ENCODE measurements at places on chromosomes 3 and 15. TPM values are rescaled to one million over a fixed set of nuclear protein-coding genes. Genes with fewer than 3 reads are reported as not detected.

POC1A gene
- 1.9 TPM for total RNA-seq

RTP4 gene
- total RNA-seq = 0.90 TPM

CSPG4 gene
- 16.6 TPM for total RNA-seq

GUCA1C gene
- total RNA-seq = not detected

SUSD5 gene
- total RNA-seq = 0.28 TPM

PATL2 gene
- total RNA-seq = 8.6 TPM

ISG20 gene
- 2.0 TPM for total RNA-seq

TBC1D23 gene
- total RNA-seq = 30.6 TPM

CCR4 gene
- total RNA-seq = 0.28 TPM

CYP1A1 gene
- not detected for total RNA-seq

MRPL47 gene
- 48.6 TPM for total RNA-seq

DNA sequence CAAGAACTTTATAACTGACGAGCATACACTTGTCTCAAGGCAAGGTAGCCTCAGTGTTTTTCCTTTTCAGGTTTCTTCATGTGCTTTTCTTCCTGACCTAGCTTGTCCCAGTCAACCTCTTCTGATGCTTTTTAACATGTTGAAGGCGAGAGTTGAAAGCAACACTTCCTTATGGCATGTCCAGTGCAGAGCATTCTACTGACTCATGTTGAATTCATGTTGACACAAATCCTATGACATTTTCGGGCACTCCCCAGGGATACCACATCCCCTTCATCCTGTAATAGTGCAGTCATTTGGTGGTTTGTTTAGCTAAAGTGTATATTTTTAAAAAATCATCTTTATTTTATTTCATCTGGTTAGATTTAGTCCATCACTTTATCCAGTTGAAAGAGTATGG is 75.9 kb upstream of the CBLB start:
- no peak overlapping the region for H3K27ac ChIP-seq
- DNase-seq = no peak
- H3K4me1 ChIP-seq = no peaks in the 10 kb centered on the region

- H3K4me3 ChIP-seq = no peak overlapping the region
- H3K27me3 ChIP-seq = no peaks in the 10 kb centered on the region
- H3K27ac ChIP-seq = no peak overlapping the region
- no peak for DNase-seq
- H3K4me1 ChIP-seq = peaks cover 15% of the 10 kb centered on the region
Observed at GRCh38 chr3:120163026-120163425, 68.8 kb upstream of the GSK3B start.

- no peaks in the 10 kb centered on the region for H3K36me3 ChIP-seq
- H3K4me3 ChIP-seq = no peak overlapping the region
- H3K27me3 ChIP-seq = no peaks in the 10 kb centered on the region
- no peak overlapping the region for H3K27ac ChIP-seq
- no peaks in the 10 kb centered on the region for H3K4me1 ChIP-seq
- no peak for DNase-seq
Observed at GRCh38 chr3:55659701-55660100, 172.6 kb upstream of the WNT5A start.

GRCh38 chr3:127789990-127790881 is 32.1 kb downstream of the MGLL start:
- no peaks in the 10 kb centered on the region for H3K36me3 ChIP-seq
- peaks cover 90% of the 10 kb centered on the region for H3K4me1 ChIP-seq
- peak overlapping the region; percentile 68 for H3K27ac ChIP-seq
- H3K4me3 ChIP-seq = no peak overlapping the region
- H3K27me3 ChIP-seq = no peaks in the 10 kb centered on the region
- DNase-seq = no peak

DNA sequence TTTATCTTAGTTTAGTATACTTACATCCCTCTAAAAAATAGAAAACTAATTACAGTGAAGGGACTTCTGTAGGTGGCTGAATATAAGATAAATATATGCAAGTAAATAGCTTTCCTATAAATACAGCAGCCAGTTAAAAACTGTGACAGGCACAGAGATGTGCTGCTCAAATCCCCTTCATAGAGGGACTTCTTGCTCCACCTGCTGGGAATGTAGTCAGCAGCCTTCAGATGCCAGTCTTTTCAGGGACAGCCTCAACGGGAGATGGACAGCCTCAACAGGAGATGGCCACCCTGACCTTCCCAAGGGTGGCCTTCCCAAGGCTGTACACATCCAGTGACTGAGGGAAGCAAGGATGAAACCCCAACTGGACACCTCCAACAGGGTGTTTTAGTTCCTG is 15.7 kb upstream of the PRR23E start:
- no peak for DNase-seq
- H3K36me3 ChIP-seq = no peaks in the 10 kb centered on the region
- H3K4me1 ChIP-seq = no peaks in the 10 kb centered on the region
- no peak overlapping the region for H3K27ac ChIP-seq

- peaks cover 19% of the 10 kb centered on the region for H3K4me1 ChIP-seq
- peaks cover 59% of the 10 kb centered on the region for H3K36me3 ChIP-seq
- H3K4me3 ChIP-seq = no peak overlapping the region
- no peak for DNase-seq
- no peak overlapping the region for H3K27ac ChIP-seq
Observed at GRCh38 chr15:58632789-58633188, 116.7 kb downstream of the ADAM10 start.

DNA sequence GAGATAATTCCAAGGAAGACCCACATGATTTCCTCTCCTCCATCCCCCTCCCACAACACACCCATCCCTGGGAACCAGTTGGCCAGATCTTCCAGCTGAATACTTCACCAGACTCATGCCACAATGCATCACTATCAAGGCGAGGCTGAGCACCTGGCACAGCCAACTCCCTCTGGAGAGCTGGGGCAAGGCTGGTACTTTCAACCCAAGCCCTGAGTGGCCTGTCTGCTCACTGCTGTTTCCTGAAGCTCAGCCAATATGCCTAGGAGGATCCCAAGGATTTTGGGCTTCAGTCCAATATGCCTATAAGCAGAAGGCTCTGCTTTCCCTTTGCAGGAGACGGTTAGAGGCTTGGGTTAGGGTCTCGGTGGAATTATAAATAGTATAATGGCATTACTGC is 90.9 kb upstream of the NEO1 start:
- no peaks in the 10 kb centered on the region for H3K4me1 ChIP-seq
- no peak overlapping the region for H3K4me3 ChIP-seq
- H3K27ac ChIP-seq = no peak overlapping the region

DNA sequence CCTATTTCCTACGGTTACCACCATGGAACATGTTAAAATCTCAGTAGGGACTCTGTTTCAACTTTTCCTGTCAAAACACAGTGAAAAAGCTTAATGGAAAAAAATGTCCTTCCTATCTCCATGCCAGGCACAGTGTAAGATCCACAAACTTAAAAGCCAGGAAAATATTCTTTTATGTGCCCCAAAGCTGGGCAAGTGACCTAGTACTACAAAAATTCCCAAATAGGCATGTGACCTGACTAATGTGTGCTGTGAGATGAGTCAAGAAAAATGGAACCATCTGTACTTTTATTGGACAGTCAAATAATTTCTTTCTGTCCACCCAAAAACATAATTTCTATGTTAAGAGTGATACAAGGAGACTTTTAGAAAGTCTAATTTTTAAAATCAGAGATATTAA is 406.0 kb downstream of the ZBTB20 start:
- no peak overlapping the region for H3K27ac ChIP-seq
- H3K27me3 ChIP-seq = no peaks in the 10 kb centered on the region

DNA sequence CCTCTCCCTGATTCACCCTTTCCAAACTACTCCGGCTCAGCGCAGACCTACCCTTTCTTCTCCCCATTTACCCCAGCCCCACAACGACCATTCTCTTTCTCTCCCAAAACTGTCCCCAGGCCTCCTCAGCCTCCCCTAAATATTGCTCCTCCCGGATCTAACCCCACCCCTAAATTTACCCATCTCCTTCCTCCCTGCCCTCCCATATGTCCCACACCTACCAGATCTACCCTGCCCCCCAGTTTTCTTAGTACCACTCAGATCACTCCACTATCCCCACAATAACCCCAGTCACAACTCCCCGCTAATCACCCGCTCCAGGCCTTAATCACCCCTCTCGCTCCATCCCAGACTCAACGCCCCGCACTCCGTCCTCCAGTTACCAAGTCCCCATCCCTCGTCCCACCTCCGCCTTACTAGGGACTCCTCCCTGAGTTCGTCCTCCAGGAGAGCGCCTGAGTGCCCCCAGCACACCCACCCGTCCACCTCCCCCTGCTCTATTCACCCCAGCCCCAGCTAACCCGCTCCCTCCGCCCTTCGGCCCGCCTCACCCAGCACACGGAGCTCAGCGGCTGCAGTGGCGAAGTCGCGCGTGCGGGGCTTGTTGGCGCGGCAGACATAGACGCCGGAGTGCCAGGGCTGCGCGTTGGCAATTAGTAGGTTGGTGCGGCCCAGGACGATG is 18.6 kb upstream of the IGDCC3 start:
- H3K4me1 ChIP-seq = no peaks in the 10 kb centered on the region
- H3K36me3 ChIP-seq = no peaks in the 10 kb centered on the region
- no peak for DNase-seq
- no peak overlapping the region for H3K4me3 ChIP-seq

- peaks cover 31% of the 10 kb centered on the region for H3K4me1 ChIP-seq
- no peaks in the 10 kb centered on the region for H3K27me3 ChIP-seq
- H3K4me3 ChIP-seq = no peak overlapping the region
- no peak overlapping the region for H3K27ac ChIP-seq
Observed at GRCh38 chr3:37812499-37812896, 49.2 kb upstream of the CTDSPL start.

DNA sequence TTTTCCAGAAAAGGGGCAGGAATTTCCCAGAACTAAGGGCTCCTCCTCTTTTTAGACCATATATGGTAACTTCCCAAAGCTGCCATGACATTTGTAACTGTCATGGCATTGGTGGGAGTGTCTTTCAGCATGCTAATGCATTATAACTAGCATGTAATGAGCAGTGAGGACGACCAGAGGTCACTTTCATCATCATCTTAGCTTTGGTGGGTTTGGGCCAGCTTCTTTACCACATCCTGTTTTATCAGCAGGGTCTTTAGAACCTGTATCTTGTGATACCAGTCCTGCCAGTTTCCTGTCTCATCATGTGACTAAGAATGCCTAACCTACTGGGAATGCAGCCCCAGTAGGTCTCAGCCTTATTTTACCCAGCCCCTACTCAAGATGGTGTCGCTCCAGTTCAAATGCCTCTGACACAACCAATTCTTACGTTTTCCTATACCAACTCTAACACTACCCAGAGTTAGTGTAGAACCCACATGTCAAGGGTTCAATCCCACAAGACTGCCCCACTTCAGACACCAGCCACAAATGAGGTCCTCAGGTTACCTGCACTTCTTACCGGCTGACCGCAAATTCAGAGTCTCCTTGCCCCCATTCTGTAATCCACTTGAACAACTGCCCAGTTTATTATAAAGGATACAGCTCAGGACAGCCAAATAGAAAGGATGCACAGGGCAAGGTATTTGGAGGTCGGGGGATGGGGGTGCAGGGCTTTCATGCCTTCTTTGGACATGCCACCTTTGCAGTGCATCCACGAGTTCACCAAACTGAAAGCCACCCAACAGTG is 17.7 kb downstream of the FOXB1 start:
- no peak for DNase-seq
- no peak overlapping the region for H3K27ac ChIP-seq
- H3K4me1 ChIP-seq = no peaks in the 10 kb centered on the region
- H3K4me3 ChIP-seq = no peak overlapping the region
- peaks cover 11% of the 10 kb centered on the region for H3K27me3 ChIP-seq

- H3K36me3 ChIP-seq = no peaks in the 10 kb centered on the region
- peak overlapping the region; percentile 77 for H3K4me3 ChIP-seq
- H3K27me3 ChIP-seq = no peaks in the 10 kb centered on the region
- no peak for DNase-seq
- H3K4me1 ChIP-seq = peaks cover 25% of the 10 kb centered on the region
Observed at GRCh38 chr3:195269375-195270078, 1.4 kb downstream of the XXYLT1 start.

- no peaks in the 10 kb centered on the region for H3K4me1 ChIP-seq
- H3K36me3 ChIP-seq = no peaks in the 10 kb centered on the region
- no peak for DNase-seq
- H3K27me3 ChIP-seq = peaks cover 25% of the 10 kb centered on the region
Observed at GRCh38 chr15:50261981-50262380, 3.5 kb downstream of the HDC start.

DNA sequence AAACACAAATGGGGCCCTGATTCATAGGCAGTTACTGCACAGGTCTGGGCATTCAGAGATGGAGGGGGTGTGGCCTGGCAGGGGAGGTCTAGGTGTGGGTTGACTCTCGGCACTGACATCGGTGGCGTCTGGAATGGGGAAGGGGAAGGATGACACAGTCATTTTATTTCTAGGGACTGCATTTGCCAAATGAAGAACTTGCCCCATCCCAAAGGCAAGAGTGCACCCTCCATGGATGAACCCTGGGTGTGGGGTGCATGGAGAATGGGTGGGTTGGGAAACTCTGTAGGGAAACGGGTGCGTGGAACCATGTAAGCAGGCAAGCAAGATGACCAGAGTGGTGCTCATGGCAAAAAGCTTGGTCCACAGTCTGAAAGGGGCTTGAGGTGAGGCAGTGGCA is 24.5 kb downstream of the SLC6A20 start:
- no peaks in the 10 kb centered on the region for H3K36me3 ChIP-seq
- no peaks in the 10 kb centered on the region for H3K4me1 ChIP-seq
- no peak overlapping the region for H3K4me3 ChIP-seq
- H3K27me3 ChIP-seq = no peaks in the 10 kb centered on the region

DNA sequence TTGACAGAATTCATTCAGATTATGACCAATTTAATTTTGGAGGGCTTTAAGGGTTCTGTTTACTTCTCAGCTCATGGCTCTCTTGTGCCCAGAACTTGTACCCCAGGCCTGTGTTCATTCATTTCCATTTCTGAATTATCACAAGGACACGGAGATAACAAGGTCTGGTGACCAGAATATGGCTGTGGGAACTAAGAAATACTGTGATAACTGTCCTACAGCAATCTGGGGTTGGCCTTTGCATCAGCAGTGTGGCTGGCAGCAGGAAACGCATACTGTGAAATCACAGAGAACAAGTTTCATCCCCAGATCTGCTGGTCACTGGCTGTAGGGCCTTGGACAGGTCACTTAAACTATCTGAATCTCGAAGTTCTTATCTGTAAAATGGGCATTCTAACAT is 41.8 kb upstream of the TPM1 start:
- H3K4me1 ChIP-seq = peaks cover 9% of the 10 kb centered on the region
- no peak overlapping the region for H3K4me3 ChIP-seq
- peak; percentile 50 for DNase-seq
- no peaks in the 10 kb centered on the region for H3K36me3 ChIP-seq
- peak overlapping the region; percentile 59 for H3K27ac ChIP-seq

- no peaks in the 10 kb centered on the region for H3K36me3 ChIP-seq
- H3K27me3 ChIP-seq = peaks cover 7% of the 10 kb centered on the region
- no peak for DNase-seq
- no peak overlapping the region for H3K4me3 ChIP-seq
- H3K4me1 ChIP-seq = no peaks in the 10 kb centered on the region
- no peak overlapping the region for H3K27ac ChIP-seq
Observed at GRCh38 chr15:29988701-29989100, 94.1 kb upstream of the GOLGA8J start.
